ENCODE measurements at places on chromosomes 11 and 22.
A peak's percentile ranks its signal among the peaks of the same experiment; 100 is the strongest.

- DNase-seq, result no peak
Observed at GRCh38 chr11:95544095-95544856, 245.3 kb downstream of the FAM76B start.

GRCh38 chr11:123239191-123240150 is 44.4 kb upstream of the CLMP start:
- no peak for DNase-seq

DNA sequence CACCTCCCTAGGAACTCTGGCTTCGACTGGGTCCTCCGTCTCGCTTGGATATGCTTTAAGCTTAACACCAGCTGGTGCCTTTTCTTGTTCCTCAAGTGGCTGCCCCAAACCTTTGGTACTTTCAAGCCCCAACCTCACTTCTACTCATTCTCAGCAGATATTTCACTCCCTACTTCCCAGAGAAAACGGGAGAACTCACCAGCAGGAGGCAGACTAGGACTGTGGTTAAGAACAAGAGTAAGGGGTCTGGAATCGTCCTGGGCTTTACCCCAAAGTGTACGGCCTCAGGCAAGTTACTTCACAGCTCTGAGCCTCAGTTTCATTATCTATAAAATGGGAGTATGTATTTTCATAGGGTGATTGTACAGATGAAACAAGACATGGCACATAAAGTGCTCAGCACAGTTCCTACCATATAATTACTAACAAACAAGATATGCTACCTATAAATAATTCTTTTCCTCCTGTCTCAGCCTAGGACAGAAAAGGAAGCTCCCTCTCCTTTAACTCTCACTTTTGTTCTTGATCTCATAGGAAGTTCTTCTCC is 37.8 kb downstream of the PAMR1 start:
- peak; percentile 8 for DNase-seq

DNA sequence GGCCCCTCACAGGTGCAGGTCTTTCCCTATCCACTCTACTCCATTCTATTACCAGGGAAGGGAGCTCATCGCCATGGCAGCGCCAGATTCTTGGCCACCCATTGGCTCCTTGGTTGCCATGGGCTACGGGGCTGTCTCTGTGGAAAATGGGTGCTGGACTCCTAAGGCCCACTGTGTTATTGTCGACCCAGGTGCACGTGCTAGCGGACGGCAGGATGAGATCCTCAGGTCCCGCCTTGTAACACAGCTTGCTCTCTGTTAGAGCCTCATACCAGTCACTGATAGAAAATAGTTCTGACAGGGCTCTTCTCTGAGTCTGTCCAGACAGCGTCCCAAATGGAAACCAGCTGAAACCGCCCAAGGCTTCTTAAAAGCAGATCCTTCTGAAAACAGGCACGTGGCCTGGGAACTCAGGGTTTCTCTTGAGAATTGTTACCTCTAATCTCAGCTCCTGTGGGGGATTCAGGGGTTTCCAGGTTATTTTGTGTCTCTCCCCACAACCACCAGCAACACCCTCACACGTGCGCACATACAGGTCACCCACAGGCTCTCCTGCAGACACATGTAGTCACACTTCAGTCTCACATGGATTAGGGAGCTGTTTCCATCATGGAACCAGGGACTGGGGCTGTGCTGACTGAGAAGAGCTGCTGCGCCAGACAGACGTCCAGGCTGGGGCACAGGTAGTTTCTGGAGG is 1.5 kb downstream of the TUB start:
- no peak for DNase-seq

- no peak for DNase-seq
Observed at GRCh38 chr11:102495161-102496042, 35.1 kb downstream of the MMP7 start.

DNA sequence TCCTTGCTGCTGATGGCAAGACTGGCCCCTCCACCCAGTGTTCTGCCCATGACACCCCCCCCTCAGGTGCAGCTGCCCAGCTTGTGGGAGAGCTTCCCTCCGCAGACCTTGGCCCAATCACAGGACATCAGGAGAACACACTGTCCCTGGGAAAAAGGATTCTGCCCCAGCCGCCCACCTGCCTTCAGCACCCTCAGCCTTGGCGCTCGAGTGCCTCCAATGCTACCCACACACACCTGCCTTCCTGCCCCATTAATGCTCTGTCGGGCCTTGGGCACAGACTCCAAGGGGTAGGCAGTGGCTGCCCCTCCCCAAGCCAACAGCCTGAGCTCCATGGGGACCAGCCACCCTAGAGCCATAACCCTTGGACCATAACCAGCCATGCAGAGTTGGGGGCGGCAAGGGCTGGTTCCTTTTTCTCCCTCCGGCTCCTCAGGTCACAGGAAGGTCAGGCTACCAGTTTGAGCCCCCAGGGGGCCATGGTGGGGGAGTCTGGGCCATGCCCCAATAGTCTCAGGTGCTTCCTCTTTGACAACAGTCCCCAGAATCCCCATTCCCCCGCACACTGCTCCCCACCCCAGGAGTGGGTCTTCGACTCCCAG is 1.3 kb upstream of the ZNF70 start:
- no peak for DNase-seq

GRCh38 chr11:57453543-57454177 is 6.7 kb upstream of the RTN4RL2 start:
- no peak for DNase-seq

GRCh38 chr11:15182372-15182771 is 67.6 kb downstream of the INSC start:
- no peak for DNase-seq

GRCh38 chr11:9069256-9069655 is 22.1 kb downstream of the SCUBE2 start:
- DNase-seq, result no peak

- DNase-seq, result no peak
Observed at GRCh38 chr11:116176484-116177005, 596.2 kb downstream of the BUD13 start.

DNA sequence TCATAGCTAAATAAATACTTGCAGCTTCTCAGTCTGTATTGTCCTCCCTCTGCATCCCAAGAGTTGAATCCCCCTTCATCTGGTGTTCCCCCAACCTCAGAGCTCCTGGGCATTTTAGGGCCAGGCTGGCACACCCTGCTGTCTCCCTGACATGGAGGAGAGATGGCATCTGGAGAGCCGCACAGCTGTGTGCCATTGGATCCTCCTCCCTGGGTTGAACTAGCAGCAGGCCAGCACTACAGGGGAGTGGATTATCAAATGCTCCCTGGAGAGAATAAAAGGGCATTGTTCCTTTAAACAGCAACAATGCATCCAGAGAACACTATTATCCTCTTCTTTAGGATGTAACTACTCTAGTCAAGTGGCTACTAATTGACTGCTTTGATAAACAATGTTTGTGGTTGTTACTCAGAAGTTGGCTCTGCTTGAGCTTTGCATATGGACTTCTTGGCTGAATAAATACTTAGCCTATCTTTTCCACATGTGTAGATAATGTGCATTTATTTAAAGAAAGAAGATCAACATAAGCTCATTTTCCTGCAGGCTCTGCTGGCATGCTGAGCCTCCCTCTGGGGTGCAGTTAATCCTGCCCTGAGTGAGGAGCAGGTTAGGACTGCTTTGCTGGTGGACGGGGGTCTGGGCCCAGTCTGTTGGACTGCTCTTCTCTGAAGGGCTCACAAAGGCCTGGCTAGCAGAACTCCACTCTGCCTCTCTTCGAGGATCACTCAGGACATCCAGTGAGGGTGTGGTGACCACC is 897.2 kb downstream of the TBC1D22A start:
- no peak for DNase-seq

DNA sequence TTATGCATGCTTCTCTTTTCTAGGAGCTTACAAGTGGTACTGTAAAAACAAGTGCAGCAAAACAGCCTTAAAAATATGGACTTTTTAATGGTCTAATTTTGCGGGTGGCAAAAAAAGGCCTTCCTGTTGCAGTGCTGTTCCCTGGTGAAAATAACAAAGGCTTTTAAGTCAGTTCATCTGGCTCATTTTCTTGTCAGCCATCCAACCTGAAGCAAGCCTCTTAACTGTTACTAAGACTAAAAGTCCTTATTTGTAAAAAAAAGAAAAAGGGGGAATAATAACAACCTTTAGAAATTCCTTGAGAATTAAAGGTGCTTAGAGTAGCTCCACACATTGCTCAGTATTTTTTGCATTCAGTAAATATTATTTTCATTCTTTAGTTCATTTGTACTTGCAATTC is 200.5 kb upstream of the CHORDC1 start:
- DNase-seq, result no peak

GRCh38 chr11:28153586-28153985 is 45.4 kb downstream of the METTL15 start:
- DNase-seq, result no peak

GRCh38 chr11:79404325-79404724 is 36.5 kb downstream of the TENM4 start:
- DNase-seq, result no peak

DNA sequence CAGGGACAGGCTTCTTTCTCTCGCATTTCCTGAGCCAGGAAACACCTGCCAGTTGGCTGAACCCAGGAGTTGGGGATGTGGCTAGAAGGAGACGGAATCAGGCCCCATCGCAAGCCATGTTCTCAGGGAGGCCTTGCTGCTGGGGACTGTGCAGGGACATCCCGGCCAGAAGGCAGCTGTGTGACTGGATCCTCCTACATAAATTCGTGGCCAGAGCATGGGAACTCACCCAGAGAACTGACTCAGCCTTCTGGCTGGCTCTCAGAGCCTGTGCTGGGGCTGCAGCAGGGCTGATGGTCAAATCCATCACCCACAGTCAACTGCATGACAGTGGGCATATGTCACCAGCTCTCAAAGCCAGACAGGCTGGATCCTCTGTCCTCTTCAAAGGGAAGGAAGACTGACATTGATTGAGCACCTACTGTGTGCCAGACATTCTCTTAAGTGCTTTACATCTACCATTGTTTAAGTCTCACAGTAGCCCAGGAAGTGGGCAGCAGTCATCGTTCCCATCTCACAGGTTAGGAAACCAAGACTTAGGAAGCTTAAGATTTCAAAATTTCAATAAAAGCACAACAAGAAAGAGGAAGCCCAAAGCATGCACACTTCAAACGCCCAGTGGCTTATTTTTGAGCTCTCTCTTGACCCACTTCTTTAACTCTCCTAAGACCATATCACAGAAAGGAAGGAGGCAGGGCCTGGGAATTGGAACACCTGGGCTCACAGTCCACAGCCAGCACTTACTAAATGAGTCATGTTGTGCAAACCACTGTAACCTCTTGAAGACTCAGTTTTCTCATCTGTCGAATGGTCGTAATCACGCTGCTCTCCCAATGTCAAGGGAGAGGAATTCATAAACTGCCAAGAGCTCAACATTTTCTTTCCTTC is 30.9 kb upstream of the CACNG2 start:
- no peak for DNase-seq

DNA sequence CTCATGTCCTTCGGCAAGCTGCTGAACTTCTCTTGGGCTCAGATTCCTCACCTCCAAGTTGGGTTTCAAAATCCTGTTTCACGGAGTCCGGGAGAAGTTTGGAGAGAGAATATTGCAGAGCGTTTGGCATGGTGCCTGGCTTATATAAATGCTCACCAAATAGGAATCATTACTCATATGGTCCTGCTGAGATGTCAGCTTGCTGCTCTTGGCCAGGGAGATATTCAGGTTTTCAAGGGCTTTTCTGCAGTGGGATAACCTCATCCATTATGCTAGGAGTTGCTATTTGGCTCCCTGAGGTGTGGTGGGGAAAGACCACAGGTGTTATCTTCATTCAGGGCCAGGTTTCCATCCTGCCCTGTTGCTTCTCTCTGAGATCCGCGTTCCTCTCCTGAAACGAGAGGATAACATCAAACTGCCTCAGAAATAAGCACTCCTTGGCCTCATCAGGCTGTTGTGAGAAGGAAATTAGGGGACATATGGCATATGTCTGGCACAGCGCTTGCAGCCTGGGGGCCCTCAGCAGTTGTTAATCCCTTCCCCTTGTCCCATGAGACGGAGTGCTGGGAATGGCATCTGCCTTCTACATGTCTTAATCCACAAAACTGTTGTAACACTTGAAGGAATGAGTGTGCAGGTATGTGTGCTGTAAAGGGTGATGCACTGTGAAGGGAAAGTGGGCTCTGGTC is 29.9 kb upstream of the ACER3 start:
- DNase-seq, result no peak

GRCh38 chr11:58940028-58940427 is 740 bp downstream of the GLYATL1 start:
- no peak for DNase-seq

GRCh38 chr11:128365044-128365443 is 222.3 kb downstream of the ETS1 start:
- no peak for DNase-seq

DNA sequence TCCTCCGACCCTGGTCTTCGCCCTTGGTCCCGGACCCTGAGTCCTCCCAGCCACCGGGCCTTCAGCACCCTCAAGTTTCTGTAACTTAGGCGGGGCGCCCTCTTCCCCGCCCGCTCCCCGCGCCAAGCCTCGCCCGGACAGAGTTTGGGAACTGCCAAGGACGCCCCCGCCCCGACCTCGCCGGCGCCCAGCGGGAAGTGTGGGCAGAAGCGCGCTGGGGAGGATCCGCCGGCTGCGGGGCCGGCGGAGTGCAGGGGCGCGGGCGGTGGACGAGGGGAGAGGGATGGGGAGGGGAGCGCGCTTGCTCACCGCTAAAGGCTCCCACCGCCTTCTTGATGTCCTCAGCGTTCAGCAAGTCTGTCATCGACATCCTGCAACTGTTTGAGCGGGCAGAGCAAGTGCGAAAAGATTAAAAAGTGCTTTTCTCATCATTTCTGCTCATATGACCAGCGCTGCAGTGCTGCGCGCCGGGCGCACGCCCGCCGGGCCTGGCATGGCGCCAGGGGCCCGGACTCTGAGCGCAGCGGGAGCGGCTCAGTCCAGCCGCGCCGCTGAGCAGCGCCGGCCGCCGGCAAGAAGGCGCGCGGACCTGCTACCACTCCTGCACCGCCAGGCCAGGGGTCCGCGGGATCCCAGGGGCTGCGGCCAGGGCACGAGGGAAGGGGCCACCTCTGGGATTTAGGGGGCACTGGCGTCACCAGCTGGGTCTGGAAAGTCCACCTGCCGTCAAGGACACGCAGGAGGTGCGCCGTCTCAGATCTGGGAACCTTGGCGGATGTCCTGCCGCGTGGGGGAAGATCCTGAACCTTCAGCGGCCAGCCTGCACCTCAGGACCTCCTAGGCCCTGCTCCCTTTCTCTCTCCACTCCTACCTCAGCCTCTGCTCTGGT is at the start of gene PVALB:
Gene PVALB, minus strand, starts transcription at position 400 of the 889 bp plus-strand sequence. Its CDS starts 30 bp downstream, at position 370.
- DNase-seq, result peak; percentile 13

DNA sequence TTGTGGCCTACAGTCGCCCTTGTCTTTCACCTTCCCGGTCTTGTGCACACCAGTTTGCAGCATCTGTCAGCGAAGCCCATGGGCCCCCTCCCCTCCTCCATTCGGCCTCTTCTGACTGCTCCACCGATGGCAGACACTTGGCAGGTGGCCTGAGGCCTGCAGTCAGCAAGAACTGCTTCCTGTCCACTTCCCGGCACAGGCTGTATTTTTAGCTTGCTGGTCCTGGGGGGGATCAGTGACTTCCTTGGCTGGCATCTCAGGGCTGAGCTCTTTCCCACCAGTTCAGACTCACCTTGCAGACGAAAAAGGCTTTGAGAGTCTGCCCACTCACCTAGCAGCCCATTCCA is 106.4 kb downstream of the SYN3 start:
- DNase-seq, result no peak

GRCh38 chr11:35144136-35144741 is 5.3 kb downstream of the CD44 start:
- DNase-seq, result peak; percentile 60
